ENCODE measurements at places on chromosomes 7 and 10.

DNA sequence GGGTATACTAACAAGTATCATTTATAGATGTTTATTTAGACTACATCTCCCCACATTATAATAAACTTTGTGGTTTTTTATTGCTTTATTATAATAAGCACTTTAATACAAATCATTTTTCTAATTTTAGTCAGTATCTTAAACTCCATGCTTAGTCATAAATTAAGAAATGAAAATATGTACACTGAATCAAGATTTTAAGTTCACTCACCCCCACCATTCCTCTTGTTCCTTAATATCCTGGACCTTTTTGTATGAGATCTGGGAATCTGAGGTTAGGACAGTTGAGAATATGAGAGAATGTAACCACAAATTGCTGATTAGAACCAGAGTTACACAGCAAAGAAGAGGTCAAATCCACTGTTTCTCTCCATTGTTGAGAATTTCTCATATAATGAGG lies 93.6 kb upstream of the WNT16 start:
- DNase-seq = peak; percentile 79

GRCh38 chr7:84686373-84686772 lies 491.8 kb upstream of the SEMA3A start:
- peak; percentile 50 for DNase-seq

- peak; percentile 70 for DNase-seq
Observed at GRCh38 chr7:135758531-135758932, 9.9 kb upstream of the FAM180A start.

- peak; percentile 17 for DNase-seq
Observed at GRCh38 chr10:11602919-11603523, 8.4 kb downstream of the USP6NL start.

- no peak for DNase-seq
Observed at GRCh38 chr10:119166564-119166963, 1.1 kb upstream of the SFXN4 start.
